NCI-H2227 treated with DMSO at 0.1 percent for 48 hours (cell line): ENCODE measurements at places on chromosomes 11 and 22.
A peak's percentile ranks its signal among the peaks of the same experiment; 100 is the strongest.

- no peak for DNase-seq
Measured at GRCh38 chr11:125174686-125175085, 10.1 kb downstream of the PKNOX2 start.

- DNase-seq: no peak
Measured at GRCh38 chr11:103433386-103434072, 324.3 kb downstream of the DYNC2H1 start.

DNA sequence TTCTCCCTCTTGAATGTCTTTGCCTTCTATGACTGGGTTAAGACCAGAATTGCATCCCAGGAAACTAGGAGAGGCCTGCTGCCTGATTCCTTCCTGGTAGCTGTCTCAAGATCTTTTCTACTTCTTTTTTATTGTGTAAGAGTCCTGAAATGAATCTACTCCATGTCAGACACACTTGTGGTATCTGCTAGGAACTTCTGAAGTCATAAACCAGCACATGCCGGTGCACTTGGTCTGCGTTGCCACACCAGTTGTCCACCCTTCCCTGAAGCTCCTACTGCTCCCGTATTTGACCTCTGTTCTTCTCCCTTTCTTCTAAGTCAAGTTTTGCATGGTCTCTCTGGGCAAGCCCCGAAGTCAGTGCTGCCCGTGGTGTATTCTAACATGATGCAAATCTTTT lies 644.2 kb downstream of the ETS1 start:
- DNase-seq: no peak

- peak; percentile 27 for DNase-seq
Measured at GRCh38 chr11:113681711-113682413, 24.2 kb downstream of the TMPRSS5 start.

DNA sequence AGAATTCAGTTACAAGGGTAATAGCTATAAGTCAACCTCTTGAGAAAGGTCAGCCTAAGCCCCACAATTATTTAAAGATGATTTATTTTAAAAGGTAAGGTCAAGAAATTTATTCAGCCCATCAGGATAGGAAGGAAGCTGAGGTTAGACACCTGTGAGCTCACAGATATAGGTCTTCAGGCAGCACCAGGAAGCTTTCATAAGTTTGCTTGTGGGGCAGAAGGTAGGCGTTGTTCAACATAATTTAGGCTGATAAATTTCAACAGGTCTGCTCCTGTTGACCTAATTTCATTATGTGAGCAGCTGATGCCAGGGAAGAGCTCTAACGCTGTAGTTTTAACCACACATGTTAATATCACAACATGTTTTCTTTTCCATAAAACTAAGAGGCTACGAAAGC lies 118.1 kb upstream of the APOA1 start:
- DNase-seq: no peak

DNA sequence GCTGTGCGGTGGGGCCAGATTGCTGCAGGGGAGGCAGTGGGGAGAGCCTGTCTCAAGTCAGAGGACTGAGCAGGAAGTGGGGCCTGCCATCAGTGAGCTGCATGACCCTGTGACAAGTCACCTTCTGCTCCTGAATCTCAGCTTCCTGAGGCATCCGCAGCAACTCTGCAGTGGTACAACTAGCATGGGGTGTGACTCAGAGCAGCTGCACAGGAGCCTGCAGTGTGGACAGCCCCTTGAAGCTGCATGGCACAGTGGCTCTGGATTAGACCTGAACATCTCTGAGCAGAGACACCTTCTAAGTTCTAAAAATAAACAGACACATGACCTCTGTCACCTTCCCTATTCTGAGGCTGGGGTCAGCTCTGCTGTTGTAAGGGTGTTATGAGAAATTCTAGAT lies 18.0 kb downstream of the FAM227A start:
- DNase-seq: no peak

DNA sequence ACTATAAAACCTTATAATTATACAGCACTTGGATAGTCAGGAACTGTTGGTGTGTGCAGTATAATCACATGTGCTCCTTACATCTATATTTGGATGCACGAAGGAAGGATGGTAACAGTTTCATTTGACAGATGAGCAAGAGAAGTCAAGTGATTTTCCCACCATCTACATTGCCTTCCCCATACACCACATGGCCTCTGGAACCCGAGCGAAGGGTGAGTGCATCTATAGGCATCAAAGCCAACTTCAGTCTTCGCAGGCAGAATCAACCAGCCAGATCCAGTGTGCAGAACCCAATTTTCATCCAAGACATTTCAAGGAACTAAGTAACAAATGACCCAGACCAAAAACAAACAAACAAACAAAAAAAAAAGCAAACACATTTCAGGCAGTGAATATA lies 85.1 kb upstream of the BLID start:
- DNase-seq: no peak

GRCh38 chr11:119906376-119906775 lies 177.4 kb upstream of the NECTIN1 start:
- no peak for DNase-seq

- no peak for DNase-seq
Measured at GRCh38 chr11:92751594-92751993, 217.9 kb upstream of the MTNR1B start.

DNA sequence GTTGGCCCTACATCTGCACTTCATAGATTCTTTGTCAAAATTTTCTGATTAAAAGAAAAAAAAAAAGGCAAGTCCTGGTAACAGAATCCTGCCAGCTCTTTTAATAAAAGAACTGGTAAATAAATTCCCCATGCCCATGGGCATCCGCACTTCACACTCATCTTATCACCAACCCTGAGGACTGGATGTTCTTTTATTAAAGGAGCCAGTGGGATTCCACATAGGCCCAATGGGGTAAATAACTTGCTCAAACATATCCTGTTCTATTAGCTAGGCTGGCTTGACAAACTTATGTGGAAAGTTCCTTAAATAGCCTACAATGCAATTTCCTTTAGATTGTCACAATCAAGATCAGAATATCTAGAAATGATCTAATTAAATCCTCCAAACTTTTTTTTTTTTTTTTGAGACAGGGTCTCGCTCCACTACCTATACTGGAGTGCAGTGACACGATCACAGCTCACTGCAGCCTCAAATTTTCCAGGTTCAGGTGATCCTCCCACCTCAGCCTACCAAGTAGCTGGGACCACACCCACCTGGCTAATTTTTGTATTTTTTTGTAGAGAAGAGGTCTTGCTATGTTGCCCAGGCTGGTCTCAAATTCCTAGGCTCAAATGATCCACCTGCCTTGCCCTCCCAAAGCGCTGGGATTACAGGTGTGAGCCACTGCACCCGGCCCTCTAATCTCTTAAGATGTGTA lies 380.9 kb downstream of the LARGE1 start:
- no peak for DNase-seq

DNA sequence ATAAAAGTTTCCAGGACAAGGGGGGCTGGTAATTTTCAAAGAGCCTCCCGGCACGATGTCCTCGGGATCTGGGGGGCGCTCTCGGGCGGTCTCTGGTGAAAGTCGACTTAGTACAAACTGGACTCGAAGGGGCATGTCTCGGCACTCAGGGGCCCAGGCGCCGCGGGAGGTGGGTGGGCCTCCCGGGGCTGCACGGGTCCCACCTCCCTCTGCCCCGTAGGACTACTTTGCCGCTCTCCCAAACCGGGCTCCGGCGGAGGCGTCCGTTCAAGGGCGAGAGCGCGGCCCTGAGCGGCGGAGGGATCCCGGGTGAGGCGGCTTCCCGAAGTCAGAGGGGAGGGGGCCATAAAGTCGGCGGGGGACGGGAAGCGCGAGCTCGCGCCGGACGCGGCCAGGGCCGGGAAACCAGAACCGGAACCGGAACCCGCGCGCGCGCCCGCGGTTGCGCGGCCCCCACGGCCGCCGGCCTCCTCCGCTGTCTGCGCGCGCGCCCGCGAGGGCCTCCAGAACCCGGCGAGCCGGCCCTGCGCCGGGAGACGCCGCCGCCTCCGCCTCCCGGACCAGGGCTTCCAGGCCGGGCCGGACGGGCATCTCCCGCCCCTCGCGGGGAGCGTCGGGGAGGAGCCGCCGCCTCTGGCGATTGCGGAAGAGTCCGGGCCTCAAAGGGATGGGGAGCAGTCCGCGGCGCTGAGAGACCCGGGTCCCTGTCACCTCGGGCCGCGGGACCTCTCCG lies at the start of gene ARHGEF12:
TSS of gene ARHGEF12 (plus strand) at position 506 of the 733 bp plus-strand sequence. CDS start 831 bp downstream, outside the sequence.
- peak; percentile 83 for DNase-seq
